ENCODE measurements at places on chromosomes 3 and 15. TPM values are rescaled to one million over a fixed set of nuclear protein-coding genes. Genes with fewer than 3 reads are reported as not detected.

Gene RTP3
- not detected for total RNA-seq

- DNase-seq, result no peak
Measured at GRCh38 chr3:34382859-34383258, 584.4 kb downstream of the PDCD6IP start.

- no peak for DNase-seq
Measured at GRCh38 chr15:74136814-74137536, 6.6 kb downstream of the ISLR2 start.

Gene MINAR1
- 0.72 TPM for total RNA-seq

- no peak for DNase-seq
Measured at GRCh38 chr15:50046867-50047266, 72.2 kb downstream of the ATP8B4 start.

DNA sequence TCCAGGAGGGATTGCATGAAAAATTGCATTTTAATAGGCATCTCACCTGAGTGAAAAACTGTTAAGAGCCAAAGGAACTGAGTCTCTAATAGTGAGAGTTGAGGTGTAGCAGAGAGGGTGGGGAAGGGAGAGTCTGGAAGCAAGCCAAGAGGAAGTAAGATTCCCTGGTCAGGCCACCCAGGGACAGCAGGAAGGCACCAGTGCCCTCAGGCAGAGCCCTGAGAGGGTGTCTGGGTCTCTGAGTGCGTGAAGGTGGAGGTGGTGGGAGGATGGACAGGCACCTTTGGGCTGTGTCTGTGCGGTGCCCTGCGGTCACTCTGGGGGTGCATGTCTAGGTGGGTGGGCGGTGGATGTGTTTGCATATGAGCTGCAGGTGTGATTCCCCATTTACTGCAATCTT is 300.4 kb upstream of the ROPN1 start:
- DNase-seq, result no peak

- no peak for DNase-seq
Measured at GRCh38 chr3:184169896-184170875, 4.5 kb upstream of the AP2M1 start.

DNA sequence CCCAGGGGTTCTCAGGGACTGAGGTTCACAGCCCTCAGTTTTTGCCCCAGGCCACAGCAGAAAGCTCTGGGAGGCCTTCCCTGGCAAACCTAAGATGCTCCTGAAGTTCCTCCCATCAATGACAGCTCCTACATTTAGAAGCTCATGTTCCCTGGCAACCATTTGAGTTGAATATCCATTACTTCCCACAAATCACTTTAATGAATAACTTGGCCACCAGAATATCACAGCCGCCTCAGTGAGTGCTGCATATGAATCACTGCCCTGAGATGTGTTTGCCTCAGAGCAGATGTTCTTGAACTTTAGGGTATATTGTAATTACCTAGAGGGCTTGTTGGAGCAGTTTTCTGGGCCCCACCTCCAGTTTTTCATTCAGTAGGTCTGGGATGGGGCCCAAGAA is 27.4 kb downstream of the SLCO2A1 start:
- no peak for DNase-seq

Gene CADM2
- 0.95 TPM for total RNA-seq

- no peak for DNase-seq
Measured at GRCh38 chr3:126375835-126376331, 18.7 kb upstream of the KLF15 start.

GRCh38 chr3:193978030-193978429 is 157.9 kb upstream of the HES1 start:
- no peak for DNase-seq

DNA sequence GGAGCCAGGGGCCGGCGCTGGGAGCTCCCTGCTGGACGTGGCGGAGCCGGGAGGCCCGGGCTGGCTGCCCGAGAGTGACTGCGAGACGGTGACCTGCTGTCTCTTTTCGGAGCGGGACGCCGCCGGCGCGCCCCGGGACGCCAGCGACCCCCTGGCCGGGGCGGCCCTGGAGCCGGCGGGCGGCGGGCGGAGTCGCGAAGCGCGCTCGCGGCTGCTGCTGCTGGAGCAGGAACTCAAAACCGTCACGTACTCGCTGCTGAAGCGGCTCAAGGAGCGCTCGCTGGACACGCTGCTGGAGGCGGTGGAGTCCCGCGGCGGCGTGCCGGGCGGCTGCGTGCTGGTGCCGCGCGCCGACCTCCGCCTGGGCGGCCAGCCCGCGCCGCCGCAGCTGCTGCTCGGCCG is 1.5 kb downstream of the SMAD6 start:
- DNase-seq, result no peak

DNA sequence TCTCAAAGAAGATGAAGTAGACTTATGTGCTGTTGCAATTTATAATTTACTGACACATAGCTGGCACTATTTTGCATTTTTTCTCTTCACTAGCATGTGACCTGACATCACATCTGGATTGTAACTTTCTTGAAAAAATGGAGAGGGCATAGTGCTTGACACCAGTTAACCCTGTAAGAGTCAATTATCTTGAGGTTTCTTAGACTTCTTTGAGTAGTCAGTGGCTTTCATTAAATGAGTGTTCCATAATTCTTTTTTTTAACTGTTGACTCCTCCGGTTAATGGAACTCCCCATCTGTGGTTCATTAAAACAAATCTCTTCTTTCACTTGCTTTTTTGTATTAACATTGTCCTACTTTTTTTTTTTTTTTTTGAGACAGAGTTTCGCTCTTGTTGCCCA is 16.9 kb upstream of the PRKCI start:
- no peak for DNase-seq

DNA sequence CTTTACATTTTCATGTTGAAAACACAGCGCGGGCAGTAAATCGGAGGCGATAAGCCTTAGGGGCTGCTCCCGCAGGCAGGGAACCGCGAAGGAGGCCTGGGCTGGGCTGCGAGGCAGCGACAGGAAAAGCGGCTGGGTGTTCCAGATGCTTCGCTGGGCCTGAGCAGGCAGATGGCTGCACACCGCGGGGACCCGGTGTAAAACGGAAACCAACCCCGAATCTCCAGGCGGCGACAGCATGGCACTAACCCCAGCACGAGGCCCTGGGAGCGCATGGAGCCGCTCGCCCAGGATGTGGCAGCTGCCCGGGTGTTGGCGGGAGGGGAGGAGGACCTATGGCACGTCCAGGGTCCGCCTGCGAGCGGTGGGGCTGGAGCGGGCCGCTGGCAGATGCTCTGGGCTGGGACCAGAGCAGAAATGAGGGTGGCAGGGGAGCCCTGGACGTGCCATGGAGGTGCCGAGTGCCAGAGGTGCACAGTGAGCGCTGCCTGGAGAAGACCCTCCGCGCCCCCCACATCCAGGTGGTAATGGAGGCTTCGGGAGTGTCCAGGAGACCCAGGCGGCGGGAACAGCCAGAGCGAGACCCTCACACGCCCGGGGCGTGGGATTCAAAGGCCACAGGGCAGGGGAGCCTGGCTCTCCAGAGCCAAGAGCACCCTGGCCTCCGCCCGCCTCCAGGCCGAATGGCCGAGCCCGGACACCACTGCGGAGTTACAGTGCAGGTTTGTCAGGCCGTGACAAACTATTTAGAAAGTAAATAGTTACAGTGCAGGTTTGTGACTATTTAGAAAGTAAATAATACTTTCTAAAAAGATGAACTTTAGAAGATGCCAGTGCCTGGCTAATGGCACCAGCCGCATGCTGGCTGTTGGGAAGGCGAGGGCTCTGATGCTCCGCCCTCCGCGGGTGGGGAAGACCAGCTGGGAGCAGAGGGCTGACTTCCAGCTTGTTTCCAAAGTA is 293.6 kb downstream of the OCA2 start:
- DNase-seq, result no peak

- no peak for DNase-seq
Measured at GRCh38 chr15:20310603-20311002, 231.0 kb downstream of the GOLGA6L6 start.

- DNase-seq, result peak; percentile 75
Measured at GRCh38 chr15:30791239-30792175, 112.2 kb upstream of the FAN1 start.

DNA sequence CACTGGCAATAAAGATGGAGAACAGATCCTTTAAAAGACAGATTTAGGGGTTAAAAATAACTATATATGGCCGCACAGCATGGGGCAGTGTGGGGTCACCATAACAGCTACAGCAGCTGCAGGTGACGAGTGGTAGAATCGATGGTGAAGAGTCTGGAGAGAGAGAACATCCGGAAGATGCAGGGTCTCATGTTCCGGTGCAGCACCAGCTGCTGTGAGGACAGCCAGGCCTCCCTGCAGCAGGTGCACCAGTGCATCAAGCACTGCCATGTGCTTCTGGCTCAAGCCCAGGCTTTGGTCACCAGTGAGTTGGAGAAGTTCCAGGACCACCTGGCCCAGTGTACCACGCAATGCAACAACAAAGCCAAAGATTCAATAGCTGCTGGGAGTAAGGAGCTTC is 93.7 kb upstream of the IMPG2 start:
- no peak for DNase-seq

Gene MAP6D1
- total RNA-seq, result 1.5 TPM

Gene TF
- 9.2 TPM for total RNA-seq

- no peak for DNase-seq
Measured at GRCh38 chr15:63979262-63979793, 67.0 kb downstream of the DAPK2 start.

DNA sequence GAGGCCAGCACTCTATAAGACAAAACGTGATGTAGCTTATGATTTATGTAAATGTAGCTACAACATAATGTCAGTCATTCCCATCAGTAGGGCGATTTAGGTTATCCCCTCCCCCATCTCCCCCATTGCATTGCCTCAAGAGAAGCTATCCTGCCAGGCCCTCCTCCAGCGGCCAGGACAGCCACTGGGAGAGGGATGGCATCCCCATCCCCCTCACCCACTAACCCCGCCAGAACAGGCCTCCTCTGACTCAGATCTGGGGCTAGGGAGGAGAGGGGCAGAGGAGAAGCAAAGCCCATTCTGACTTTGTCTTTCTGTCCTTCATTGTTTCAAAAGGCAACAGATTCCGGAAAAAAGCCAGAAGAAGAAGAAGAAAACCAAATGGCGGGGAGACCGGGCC is 32.6 kb upstream of the ESYT3 start:
- no peak for DNase-seq

DNA sequence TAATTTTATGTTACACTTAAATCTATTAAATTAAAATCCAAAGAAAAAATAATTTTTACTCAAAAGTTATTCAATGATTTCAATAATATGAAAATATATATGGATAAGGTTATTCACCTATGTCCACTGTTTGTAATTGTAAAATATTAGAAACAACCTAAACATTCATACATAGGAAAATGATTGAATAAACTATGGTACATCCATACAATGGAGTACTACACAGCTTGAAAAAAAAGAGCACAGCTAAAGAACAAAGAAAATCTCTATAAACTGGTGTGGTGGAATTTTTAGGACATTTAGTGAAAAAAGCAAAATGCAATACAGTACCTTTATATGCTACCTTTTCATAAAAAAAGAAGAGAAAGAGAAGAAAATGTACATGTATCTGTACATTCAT is 52.8 kb downstream of the SHOX2 start:
- DNase-seq, result no peak

DNA sequence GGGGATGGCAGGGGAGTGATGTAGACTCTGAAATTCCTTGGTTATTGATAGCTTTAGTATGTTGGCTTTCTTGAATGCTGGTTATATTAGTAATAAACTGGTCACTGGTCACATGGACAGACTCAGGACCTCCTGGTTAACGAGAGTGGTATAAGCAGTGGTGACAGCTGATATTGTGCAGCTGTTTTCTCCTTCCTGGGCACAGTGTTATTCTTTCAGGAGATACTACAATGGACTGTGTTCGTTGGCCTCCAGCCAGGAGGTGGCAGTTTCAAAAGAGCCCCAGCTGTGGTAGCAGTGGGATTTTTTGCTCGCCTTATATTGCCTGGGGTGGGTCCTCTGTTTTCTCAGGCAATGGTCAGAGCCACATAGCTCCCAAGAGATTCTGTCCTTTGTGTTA is 181.6 kb upstream of the RBMS3 start:
- no peak for DNase-seq

- DNase-seq, result no peak
Measured at GRCh38 chr3:30232142-30232541, 374.3 kb upstream of the TGFBR2 start.

GRCh38 chr3:123741041-123741511 is 143.1 kb downstream of the MYLK start:
- no peak for DNase-seq

Gene OCA2
- total RNA-seq, result 0.47 TPM

- no peak for DNase-seq
Measured at GRCh38 chr3:129356756-129357425, 71.5 kb downstream of the EFCAB12 start.

GRCh38 chr3:159260049-159260662 is 458.3 kb downstream of the MFSD1 start:
- DNase-seq, result peak; percentile 27

Gene UBA3
- total RNA-seq, result 31.2 TPM

Gene LRRIQ4
- total RNA-seq, result not detected

Data from K562 (cell line).